ENCODE measurements at places on chromosomes 3 and 15.
A peak's percentile ranks its signal among the peaks of the same experiment; 100 is the strongest.

GRCh38 chr3:124671106-124671505, 59.1 kb upstream of the UMPS start:
- DNase-seq: no peak

DNA sequence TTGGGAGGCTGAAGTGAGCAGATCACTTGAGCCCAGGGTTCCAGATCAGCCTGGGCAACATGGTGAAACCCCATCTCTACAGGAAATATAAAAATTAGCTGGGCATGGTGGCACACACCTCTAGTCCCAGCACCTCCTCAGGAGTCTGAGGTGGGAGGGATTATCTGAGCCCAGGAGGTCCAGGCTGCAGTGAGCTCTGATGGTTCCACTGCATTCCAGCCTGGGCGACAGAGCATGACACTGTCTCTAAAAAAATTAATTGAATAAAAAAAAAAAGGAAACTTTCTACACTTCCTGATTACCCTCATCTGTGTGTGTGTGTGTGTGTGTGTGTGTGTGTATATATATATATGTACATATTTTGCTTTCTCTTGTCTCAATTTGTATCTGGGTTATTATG, 31.4 kb downstream of the DIPK2A start:
- DNase-seq: no peak

DNA sequence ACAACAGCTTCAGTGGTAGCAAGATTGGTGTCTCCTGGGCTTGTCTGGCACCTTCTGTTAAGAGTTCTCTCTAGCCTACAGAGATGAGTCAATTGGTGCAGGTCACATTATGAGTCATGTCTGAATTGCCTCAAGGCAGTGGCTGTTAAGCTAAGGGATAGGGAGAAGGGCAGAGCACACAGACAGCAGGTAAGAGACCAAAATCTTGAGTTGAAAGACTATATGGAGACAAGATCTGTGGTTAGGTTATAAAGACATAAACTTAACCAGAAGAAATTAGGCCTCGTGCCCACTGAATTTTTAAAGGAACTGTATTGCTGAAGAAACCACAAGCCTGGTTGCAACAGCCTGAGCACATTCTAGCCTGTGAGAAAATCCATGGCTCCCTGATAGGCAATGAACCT, 19.2 kb upstream of the KPNA1 start:
- no peak for DNase-seq

DNA sequence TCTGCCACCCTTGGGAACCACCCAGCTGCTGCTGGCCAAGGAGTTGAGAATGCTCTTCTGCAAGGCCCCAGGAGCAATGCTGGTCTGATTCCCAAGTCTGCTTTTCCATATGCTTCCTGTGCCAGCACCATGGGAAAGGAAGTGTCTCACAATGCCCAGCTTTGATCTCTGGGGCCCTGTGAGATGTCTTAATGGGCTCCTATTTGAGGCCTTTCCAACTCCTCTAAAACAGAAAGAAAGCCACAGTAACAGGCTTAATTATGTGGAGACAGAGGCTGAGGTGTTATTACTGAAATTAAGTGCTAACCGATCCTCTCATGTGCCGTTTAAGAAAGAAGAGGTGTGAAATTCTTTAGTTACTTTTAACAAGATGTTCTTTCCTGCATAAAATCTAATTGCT, 4.5 kb downstream of the EOGT start:
- DNase-seq: no peak

DNA sequence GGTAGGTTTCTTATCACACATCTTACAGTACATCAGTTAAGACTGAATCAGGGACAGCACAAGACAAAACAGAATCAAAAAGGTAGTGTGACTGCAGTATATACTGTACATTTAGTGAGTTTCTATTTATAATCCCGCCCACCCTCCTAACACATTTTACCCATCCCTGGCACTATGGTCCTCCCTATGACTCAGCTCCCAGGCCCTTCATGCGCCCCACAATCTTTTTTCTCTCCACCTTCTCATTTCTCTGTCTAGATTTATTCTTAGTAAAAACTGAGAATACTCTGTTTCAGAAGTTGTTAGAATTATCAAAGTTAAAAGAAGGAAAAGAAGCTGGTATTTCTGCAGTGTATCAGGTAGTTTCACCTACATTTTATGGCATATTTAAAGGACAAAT, 427.3 kb downstream of the CNTN4 start:
- DNase-seq: no peak

- peak; percentile 97 for DNase-seq
These were observed 1.3 kb downstream of the KLF15 start for GRCh38 chr3:126355777-126356372.

GRCh38 chr3:9550999-9551398, 2.6 kb downstream of the LHFPL4 start:
- DNase-seq: no peak

- DNase-seq: no peak
These were observed 105.3 kb downstream of the SNRK start for GRCh38 chr3:43391621-43392020.

- no peak for DNase-seq
These were observed 124.9 kb downstream of the DUT start for GRCh38 chr15:48456134-48456533.

Measured in head of caudate nucleus (tissue), 42 donors.